ENCODE measurements at places on chromosomes 2 and 18. TPM values are rescaled to one million over a fixed set of nuclear protein-coding genes. Genes with fewer than 3 reads are reported as not detected.

The PSME4 gene
- 116 TPM for total RNA-seq

The HAAO gene
- 2.5 TPM for total RNA-seq

The LRRTM4 gene
- 8.1 TPM for total RNA-seq

The IL36G gene
- not detected for total RNA-seq

The RESP18 gene
- total RNA-seq = not detected

The CTAGE1 gene
- not detected for total RNA-seq

The GRB14 gene
- 11.6 TPM for total RNA-seq

The L3MBTL4 gene
- total RNA-seq = 2.4 TPM

The CASP10 gene
- total RNA-seq = 4.2 TPM

The KATNAL2 gene
- total RNA-seq = 15.2 TPM

The RSAD2 gene
- not detected for total RNA-seq

The DYNAP gene
- total RNA-seq = 0.22 TPM

The TNS1 gene
- 5.1 TPM for total RNA-seq

The AFF3 gene
- total RNA-seq = 3.0 TPM

The TMEM237 gene
- 36.8 TPM for total RNA-seq

The SH2D6 gene
- not detected for total RNA-seq

The VWC2L gene
- not detected for total RNA-seq

The LGALSL gene
- total RNA-seq = 29.2 TPM

The TBR1 gene
- total RNA-seq = not detected

The PROKR1 gene
- total RNA-seq = 3.9 TPM

The ZSWIM2 gene
- total RNA-seq = not detected

The GCKR gene
- total RNA-seq = 1.2 TPM

The ABCG8 gene
- total RNA-seq = not detected

The CROCC2 gene
- total RNA-seq = not detected

The LHCGR gene
- 0.73 TPM for total RNA-seq

The SMPD4 gene
- total RNA-seq = 102 TPM

The ZNF396 gene
- total RNA-seq = 0.74 TPM

The HOXD9 gene
- total RNA-seq = not detected

The RAB6D gene
- total RNA-seq = 0.22 TPM

The STPG4 gene
- 0.28 TPM for total RNA-seq

The UGT1A8 gene
- total RNA-seq = not detected

The CCBE1 gene
- 4.4 TPM for total RNA-seq

The TNP1 gene
- total RNA-seq = not detected

The ST8SIA3 gene
- total RNA-seq = 3.7 TPM

The NRBP1 gene
- 115 TPM for total RNA-seq

The LAMA1 gene
- 48.7 TPM for total RNA-seq

The RAB6C gene
- not detected for total RNA-seq

The SLC35F5 gene
- 22.2 TPM for total RNA-seq

The PRKRA gene
- total RNA-seq = 60.4 TPM

The STARD6 gene
- not detected for total RNA-seq

The VIT gene
- total RNA-seq = not detected

The TBC1D8 gene
- 21.8 TPM for total RNA-seq

The GREB1L gene
- 0.31 TPM for total RNA-seq

The TMEM182 gene
- total RNA-seq = 3.1 TPM

The CENPA gene
- 30.9 TPM for total RNA-seq

The RGPD3 gene
- 0.17 TPM for total RNA-seq

The SULT1C4 gene
- 2.1 TPM for total RNA-seq
